ENCODE measurements at places on chromosomes 4 and X.

GRCh38 chr4:118718511-118719170, 33.4 kb downstream of the METTL14 start:
- DNase-seq = no peak

GRCh38 chr4:5711479-5712184, 631 bp downstream of the EVC start:
- DNase-seq = no peak

GRCh38 chr4:149980941-149981340, 97.3 kb upstream of the DCLK2 start:
- no peak for DNase-seq

GRCh38 chr4:79081973-79082372, 142.7 kb upstream of the PAQR3 start:
- DNase-seq = no peak

GRCh38 chrX:121894756-121895155, 847.3 kb downstream of the GLUD2 start:
- no peak for DNase-seq

DNA sequence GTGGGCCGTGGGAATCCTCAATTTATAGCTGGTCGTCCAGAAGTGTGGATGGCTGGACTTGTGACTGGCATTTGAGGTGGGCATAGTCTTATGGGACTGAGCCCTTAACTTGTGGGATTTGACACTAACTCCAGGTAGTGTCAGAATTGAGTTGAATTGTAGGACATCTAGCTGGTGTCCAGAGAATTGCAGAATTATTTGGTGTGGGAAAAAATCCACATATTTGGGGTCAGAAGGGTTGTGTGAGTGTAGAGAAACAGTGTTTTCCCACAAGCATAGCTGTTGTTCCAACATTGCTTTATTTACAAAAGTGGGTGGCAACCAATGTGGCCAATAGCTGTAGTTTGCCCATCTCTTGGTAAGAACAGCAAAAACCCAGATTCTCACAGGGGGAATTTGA, 91.3 kb downstream of the MOSPD2 start:
- DNase-seq = no peak

GRCh38 chrX:64093761-64094160, 111.7 kb downstream of the AMER1 start:
- DNase-seq = no peak

DNA sequence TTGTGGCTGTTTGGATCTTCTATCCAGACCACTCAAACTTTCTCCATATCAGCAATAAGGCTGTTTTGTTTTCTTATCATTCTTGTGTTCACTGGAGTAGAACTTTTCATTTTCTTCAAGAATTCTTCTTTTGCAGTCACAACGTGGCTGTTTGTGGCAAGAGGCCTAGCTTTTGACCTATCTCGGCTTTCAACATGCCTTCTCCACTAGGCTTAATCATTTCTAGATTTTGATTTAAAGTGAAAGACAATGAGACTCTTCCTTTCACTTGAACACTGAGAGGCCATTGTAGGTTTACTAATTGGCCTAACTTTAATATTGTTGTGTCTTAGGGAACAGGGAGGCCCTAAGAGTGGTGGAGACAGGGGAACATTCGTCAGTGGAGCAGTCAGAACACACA, 19.1 kb downstream of the FGF2 start:
- no peak for DNase-seq

- DNase-seq = no peak
Measured at GRCh38 chr4:13963601-13964000, 336.1 kb upstream of the BOD1L1 start.

GRCh38 chrX:16258882-16259281, 91.6 kb downstream of the MAGEB17 start:
- no peak for DNase-seq

GRCh38 chrX:9864011-9864410, 77.8 kb downstream of the SHROOM2 start:
- no peak for DNase-seq
